Suppressor macrophage treated with lipopolysaccharide for 4 hours (primary cell): ENCODE measurements at places on chromosomes 7 and 10.

DNA sequence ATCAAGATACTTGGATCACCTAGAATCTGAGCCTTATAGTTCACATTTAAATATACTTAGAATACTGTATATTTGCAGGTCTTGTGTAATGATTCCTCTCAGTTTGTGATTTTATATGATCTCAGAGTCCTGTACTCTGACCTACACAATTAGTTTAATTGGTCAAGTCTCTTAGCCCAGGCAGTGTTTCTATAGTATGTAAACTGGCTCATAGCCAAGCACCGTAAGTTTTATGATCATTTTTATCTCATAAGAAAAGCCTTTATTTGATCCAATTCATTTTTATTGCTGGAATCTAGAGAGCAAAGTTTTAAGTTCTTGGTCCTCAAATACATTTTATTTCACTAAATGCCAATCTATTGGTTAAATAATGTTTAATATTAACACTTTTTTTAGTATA, 242.2 kb downstream of the MALRD1 start:
- no peak for DNase-seq

DNA sequence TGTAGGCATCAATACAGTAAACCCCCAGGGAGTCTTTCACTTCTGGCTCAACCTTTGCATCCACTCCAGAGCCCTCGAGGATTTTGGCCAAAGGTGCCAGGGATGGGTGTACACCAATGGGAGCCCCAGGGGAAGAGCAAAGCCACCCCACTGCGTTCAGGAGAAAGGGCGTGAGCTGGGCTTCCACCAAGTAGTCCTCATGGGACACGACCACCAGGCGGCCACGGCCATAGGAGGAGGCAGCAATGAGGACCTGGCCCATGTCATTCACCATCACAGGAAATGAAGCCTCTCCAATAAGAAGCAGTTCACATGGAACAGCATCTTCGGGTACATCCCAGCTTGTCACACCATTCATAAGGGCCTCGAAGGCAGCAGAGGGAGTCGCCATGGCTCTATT, 25.8 kb downstream of the TCAF1 start:
- DNase-seq = no peak

DNA sequence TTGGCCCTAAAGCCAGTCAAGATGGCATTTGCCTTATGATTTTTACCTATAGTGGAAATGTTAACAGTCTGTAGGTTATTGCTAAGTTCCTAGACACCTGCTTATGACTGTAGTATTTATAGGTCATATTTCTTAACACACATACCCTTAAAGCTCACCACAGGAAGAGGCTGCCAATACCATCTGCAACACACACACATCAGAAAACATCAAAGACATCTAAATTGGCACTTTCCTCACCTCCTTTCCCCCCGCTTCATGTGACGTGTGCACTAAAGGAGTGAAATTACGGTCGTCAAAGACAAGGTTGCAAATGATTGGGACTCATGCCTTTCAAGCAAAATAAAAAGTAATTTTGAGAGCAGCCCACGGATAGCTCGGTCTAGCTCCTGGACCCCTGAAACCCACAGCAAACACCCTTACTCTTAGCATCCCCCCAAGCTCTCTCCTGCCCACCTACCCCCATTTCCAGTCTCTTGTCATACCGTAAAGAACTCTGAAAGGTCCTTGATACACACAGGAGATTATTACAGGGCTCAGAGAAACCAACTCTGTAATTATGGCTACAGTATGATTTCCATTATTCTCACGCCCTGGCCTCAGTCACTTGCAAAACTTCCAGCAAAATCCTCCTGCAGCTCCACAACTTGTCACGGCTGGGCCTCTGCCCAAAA, 90.5 kb downstream of the PLXNA4 start:
- DNase-seq = no peak

- peak; percentile 6 for DNase-seq
Observed at GRCh38 chr10:14889318-14889717, 10.7 kb downstream of the SUV39H2 start.

- no peak for DNase-seq
Observed at GRCh38 chr7:100854146-100854895, 1.8 kb downstream of the SLC12A9 start.

GRCh38 chr7:42929449-42929848, 2.5 kb downstream of the PSMA2 start:
- no peak for DNase-seq

- no peak for DNase-seq
Observed at GRCh38 chr10:110363572-110364411, 59.1 kb upstream of the SMNDC1 start.

GRCh38 chr10:119807960-119808697, 64.5 kb downstream of the MCMBP start:
- DNase-seq = no peak

GRCh38 chr10:128471151-128471550, 344.9 kb upstream of the MKI67 start:
- no peak for DNase-seq
